ENCODE measurements at places on chromosomes 3 and 15.
A peak's percentile ranks its signal among the peaks of the same experiment; 100 is the strongest.

- no peak for DNase-seq
Measured at GRCh38 chr3:150975992-150976368, 3.5 kb upstream of the CLRN1 start.

DNA sequence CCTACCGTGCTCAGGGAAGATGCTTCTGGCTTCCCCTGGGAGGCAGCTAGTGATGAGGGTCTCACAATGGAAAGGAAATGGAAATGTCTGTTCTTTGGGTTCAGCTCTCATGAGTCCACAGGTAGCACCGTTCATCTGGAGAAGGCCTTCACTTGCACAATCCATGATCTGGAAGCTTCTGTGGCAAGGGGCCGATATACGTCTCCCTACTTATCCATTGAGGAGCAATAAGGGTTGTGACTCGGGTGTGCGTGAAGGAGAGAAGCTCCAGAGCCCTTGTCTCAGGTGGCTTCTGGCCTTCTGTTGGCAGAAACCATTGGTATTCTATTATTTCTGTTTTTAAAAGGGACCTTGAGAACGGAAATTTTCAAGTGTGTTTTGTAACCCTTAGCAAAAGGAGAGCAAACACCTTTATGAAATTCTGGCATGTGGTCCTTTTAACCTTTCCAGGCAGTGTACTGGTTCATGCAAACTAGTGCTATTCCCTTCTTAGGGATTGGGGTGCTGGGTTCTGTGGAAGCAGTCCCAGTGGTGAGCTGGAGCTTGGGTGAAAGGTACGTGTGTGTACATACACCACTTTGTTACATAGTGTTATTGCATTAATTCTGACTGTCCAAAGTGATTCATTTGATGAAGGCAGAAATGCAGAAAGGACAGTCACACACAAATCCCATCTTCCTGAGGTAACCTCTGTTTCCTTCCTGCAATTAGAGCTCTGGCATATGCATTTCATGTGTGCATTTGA, 32.5 kb downstream of the KLF13 start:
- peak; percentile 34 for DNase-seq

DNA sequence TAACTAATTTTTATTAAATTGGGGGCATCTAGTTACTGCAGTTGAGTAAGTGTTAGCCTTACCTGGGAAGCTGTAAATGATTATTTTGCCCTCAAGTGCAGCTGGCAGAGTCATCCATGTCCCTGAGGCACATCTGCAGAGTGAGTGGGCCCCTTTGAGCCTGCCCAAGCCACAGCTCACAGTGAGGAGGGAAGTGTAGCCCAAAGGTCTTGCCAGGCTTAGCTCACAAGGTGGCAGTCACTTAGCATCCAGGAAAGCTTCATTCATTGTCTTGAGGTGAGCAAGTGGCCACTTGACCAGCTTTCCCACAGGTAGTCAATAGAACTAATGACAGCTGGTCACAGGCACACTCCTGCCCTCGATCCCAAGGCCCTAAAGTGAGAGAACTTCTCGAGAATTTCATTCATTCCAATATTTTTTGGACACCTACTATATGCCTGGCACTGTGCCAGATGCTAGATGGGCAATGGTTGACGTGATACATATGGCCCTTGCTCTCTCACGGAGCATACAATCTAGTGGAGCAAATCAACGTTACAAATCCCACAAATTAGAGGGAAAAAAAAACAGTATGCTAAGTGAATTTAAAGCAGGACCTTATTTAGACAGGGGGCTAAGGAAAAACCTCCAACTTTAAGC, 163.3 kb upstream of the IL12A start:
- DNase-seq, result no peak

DNA sequence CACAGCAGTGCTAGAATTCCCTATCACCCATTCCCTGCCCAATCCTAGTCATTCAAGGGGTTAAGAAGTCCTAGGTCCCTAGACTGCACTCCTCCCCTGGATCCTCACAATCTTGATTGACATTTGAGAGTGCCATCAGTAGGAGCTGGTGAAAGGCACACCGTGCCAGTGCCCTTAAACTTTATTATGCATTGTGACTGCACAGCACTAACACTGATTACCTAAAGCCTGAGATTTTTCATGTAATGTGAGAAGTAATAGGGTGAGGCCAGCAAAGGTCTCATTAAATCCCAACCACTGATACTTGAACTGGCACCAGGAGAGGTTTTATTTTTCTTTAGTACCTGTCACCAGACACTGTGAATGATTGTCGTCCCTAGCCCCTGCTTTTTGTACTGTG, 16.3 kb downstream of the GXYLT2 start:
- no peak for DNase-seq

DNA sequence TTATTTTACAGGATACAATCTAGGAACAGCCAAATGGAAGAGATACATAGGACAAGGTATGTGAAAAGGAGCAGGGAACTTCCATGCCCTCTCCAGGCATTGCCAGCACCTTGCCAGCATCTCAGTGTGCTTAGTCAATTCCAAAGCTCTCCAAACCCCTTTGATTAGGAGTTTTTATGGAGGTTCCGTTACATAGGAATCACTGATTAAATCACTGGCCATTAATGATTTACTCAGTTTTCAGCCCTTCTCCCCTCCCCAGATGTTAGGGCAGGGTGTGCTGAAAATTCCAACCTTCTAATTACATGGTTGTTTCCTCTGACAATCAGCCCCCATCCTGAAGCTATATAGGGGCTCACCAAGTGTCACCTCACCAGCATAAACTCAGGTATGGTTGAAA, 11.5 kb downstream of the MYLK start:
- DNase-seq, result no peak

DNA sequence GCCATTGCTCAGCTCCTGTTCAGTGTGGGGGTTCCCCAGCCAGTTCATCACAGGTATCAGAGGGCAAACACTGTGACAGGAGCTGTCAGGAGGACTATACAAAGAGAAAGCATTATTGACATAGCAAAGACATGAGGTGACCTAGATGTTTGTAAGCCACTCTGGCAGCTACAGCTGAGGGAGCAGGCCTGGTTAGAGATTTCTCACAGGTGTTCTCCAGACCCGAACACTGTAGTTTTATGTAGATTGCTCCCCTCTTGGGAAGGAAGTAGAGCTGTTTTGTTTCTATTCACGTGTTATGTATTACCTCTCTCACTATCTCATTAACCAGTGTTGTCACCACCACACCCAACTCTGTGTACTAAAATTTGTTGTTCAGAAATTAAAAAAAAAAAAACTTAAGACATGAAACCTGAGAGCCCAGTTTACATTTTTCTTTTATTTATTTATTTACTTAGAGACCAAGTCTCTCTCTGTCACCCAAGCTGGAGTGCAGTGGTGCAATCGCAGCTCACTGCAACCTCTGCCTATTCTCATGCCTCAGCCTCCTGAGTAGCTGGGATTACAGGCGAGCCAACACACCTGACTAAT, 123.7 kb downstream of the RBPMS2 start:
- DNase-seq, result no peak

DNA sequence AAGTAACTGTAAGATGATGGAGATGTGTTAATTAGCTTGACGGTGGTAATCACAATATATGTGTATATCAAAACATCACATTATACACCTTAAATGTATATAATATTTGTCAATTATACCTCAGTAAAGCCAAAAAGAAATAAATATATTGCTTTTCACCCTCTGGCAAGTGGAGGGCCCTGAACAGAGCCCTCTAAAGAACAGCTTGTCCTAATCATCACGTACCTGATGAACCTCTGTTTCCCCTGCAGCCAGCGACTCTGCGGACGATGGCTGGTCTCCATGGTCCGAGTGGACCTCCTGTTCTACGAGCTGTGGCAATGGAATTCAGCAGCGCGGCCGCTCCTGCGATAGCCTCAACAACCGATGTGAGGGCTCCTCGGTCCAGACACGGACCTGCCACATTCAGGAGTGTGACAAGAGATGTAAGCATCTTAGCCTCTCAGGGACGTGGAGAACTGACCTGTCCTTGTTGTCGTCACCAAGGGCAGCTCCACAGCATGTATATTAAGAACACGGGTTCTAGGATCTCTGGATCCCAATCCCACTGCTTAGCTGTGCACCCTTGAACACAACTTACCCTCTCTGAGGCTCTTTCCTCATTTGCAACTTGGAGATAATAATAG, 6.3 kb downstream of the THBS1 start:
- no peak for DNase-seq

DNA sequence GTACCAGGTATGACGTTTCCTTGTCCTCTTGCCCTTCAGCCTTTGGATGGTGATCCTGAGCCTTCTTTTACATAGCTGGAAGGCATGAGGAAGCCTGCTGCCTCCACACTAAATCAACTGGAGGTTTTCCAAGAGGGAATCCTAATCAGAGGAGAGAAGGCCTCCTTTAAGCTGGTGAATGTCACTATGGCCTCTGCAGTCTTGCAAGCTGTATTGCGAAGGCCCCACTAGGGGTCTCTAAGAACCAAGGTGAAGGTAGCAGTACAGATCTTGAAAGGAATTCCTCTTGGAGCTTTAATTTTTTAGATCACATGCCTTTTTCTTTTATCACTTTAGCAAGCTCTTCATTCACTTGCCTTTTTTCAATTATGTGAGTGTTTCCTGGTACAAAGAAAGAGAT, 119.2 kb downstream of the GHSR start:
- no peak for DNase-seq

DNA sequence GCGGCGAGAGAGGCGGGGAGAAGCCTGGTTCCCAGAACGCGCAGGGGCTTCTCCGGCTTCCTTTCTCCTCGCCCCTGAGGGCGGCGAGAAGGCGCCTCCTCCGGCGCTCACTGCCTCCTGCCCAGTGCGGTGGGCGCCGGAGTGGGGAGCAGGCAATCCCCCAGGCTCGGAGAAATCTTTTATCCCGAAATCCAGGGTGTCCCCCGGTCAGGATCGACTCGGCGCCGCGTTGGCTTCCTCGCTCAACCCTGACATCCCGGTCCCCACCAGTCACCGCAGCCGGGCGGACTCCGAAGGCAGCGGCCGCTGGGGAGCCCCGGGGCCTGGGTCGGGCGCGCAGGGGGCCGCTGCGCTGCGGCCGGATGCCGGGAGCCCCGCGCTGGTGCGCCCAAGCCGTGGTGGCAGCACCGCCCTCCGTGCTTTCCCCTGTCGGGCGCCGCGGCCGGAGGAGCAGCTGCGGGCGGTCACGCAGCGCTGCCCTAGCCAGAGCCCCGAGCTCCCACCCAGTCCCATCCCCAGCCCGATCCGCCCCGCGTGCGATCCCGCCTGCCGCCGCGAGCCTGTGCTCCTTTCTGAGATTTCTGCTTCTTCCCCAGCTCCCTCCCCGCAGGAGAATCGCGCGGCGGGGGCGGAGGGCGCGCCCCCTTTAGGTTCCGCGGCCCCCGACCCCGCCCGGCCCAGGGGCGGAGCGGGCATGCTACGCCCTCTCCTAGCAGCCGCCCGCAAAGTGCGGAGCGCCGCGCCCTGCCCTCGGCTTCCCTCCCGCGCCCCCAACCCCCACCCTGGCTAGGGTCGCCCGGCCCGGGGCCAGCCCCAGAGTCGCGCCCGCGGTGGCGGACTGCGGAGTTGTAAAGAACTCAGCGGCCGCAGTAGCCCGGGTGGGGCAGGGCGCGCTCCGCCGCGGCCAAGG, 683 bp upstream of the CACNA2D3 start:
- peak; percentile 80 for DNase-seq

Measured in Right ventricle myocardium inferior (tissue), 1 donor.